KG1 (cell line): ENCODE measurements at places on chromosomes 16 and 17.

DNA sequence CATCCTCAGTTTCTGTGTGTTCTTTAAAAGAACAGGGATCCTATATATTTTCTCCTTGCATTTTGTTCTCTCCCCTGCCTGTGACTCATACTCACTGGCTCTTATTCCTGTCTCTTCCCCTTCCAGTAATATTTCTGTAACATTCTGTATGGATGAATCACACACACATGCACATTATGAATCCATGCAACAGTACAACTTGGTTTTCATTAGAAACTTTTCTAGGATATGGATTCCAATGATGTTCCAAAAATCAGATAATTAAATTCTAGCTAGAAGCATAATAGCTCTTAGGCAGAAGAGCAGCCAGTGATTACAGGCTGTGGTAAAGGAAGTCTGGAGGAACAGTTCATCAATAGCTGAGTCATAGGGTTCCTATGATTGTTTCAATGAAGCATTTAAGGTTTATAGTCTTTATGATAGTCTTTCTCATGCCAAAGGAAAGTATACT lies 119.6 kb upstream of the PMFBP1 start:
- no peak for DNase-seq

- DNase-seq = no peak
These were observed 35.9 kb downstream of the CMTM4 start for GRCh38 chr16:66660422-66661209.

- DNase-seq = no peak
These were observed 87.0 kb upstream of the CRHR1 start for GRCh38 chr17:45697076-45697475.

DNA sequence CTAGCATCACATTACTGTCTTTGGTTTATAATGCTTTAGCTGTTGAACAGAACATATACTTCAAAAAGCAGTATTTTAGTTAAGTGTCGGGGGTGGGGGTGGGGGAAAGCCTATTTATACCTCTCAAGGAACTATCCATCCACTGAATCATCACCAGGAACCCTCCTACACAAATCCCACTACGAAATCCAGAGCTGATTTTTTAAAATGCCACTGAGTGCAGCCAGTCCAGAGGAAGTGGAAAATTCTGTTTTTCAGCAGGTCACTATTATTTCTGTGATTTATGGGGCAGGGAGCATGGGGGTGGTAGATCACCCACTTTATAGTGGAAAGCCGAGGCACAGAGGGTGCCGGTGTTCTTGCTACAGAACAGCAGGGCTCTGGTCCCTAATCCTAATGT lies 284.1 kb downstream of the SOX9 start:
- DNase-seq = no peak

DNA sequence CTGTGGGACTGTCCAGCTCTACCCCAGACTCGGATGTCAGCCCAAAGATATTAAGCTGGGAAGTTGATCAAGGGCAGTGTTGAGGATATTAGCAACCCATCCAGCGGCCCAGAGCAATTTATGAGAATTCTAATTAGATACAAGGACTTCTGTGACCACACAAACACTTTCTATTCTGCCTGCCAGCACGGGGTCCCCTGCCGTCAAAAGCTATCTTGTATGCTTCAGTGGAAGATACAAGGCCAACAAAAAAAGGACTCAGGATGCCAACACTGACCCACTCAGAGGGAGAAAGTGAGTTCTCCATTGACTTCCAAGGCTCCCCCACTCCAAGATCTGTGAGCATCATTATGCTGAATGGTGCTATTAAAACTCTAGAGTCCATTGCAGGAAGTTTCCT lies 390.7 kb downstream of the GRIN2A start:
- no peak for DNase-seq

DNA sequence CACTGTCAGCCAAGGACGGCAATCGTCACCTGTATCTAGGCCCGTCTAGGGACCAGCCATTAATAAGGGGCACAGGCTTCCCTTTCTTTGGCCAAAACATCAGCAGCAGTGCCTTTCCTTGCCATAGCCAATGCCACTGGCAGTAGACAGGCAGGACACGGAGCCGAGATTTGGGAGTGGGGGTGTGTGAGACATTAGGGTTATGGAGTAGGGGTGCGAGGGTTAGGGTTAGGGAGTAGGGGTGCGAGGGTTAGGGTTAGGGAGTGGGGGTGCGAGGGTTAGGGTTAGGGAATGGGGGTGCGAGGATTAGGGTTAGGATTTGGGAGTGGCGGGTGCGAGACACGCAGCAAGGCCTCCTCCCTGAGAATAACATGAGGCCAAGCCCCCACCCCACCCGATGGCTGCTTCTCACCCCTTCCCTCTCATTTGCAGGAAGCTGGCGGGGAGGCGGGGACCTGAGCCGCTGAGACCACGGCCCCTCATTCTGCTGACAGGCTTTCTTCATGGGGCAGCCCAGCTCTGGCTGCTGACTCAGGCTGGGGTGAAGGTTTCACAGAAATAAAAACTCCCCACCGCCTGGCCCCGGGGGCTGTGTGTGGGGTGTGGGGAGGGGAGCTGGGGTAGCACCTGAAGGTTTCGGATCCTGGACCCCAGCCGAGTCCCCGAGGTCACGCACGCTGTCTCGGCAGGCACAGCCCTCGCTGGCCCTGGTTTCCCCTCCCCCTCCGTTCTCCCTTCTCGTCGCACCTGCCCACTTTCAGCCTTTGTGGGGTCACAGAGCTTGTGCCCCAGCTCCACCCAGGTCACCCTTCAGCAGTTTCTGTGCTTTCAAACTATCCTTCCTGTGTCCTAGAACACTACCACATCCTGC lies 93.8 kb downstream of the PGS1 start:
- no peak for DNase-seq

DNA sequence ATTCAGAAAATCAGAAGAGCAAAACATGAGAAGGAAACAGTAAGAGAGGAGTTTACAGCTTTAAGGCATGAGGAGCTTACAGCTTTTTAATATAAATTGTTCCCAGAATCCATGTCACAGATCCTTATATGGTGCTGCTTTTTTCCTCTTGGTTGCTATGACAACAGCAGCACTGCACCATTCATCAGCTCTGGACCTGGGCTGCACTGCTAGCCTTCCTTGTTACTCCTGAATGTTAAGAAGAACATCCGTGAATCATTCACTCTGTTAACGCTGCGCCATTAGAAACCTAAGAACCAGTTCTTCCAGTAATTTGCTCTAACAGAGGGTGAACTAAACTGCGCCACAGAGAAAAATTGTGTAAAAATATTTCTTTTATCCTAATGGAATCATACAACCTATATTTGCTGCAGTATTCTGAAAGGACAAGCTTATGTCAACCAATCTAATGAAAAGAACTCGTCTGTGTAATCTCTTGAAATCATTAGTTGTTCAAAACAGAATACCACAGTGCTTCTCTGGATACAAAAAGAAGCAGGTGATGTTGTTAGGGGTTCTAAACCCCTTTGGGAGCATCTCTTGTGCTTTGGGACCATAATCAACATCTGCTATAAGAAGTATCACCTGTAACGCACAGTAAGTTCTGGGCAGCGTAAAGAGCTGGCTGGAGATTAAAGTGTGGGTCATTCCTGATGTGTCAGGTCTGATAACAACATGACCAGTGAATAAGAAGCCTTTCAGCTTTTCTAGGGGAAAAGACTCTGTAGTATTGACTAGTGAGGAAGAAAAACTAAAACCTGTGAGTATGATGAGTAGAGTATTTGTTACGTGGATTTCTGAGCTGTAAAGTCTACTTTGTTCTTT lies 151.2 kb downstream of the TANC2 start:
- DNase-seq = no peak

DNA sequence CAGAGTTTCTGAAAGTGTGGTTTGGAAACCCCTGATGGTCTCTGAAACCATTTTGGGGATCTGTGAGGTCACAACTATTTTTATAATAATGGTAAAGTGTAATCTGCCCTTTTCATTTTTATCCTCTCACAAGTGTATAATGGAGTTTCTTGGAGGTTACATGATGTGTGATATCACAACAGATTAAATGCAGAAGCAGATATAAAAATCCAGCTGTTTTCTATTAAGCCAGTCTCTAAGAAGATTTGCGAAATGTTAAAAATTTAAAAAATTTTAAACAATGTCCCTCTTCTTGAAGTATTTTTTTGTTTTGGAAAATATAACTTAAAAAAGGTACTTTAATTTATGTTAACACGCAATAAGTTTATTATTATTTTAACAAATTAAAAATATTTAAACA lies 48.7 kb downstream of the RPGRIP1L start:
- no peak for DNase-seq

DNA sequence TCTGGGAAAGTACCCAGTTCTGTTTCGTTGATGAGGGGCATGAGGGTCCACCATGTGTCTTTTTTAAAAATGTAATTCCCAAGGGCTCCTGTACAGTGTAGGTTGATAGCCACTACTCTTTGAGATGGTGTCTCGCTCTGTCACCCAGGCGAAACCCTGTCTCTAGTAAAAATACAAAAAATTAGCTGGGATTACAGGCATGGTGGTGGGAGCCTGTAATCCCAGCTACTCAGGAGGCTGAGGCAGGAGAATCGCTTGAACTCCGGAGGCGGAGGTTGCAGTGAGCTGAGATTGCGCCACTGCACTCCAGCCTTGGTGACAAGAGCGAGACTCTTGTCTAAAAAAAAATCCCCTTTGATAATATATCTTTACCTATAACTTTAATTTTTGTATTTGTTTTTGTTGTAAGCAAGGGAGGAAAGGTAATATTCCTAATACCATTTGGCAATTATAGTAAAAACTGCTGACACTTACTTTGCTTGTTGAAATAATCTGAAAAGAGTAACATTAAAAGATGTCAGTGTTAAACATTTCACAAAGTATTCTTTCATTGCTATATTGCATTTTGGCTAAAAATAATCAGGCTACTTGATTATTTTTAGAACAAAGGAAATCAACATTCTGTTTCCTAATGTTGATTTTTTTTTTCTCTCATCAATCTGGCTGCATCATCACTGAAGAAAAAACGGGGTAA lies 11.8 kb downstream of the KPNA2 start:
- no peak for DNase-seq

GRCh38 chr17:34113089-34113488 lies 142.0 kb upstream of the CCL2 start:
- no peak for DNase-seq

GRCh38 chr17:29032013-29032856 lies 10.7 kb upstream of the PIPOX start:
- DNase-seq = no peak

- DNase-seq = no peak
These were observed 62.9 kb downstream of the SMURF2 start for GRCh38 chr17:64599187-64599676.

- DNase-seq = no peak
These were observed at the start of gene RARA for GRCh38 chr17:40309031-40309948. Gene RARA (plus strand): TSS chr17:40309180. CDS start chr17:40331219, 22,039 bp downstream.

GRCh38 chr17:73831699-73832098 lies 187.5 kb upstream of the SDK2 start:
- no peak for DNase-seq

GRCh38 chr17:68034452-68034776 lies 1.1 kb upstream of the KPNA2 start:
- DNase-seq = no peak

DNA sequence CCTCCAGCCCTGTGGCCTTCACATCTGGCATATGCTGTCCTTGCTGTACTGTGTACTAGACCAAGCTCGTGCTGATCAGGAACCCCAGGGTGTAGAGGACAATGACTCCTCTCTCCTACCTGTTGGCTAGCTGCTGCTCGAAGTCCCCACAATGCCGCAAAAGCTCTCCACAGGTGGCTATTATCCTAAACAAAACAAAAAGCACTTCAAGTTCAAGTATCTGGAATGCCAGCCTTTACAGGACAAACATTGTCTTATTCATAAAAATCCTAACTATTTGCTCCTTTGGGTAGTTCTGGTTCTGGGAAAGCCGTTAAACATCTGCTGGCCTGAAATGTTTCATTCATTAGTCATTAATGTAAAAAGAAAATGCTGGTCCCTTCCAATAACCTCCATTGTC lies 42.8 kb downstream of the COG7 start:
- DNase-seq = no peak

- no peak for DNase-seq
These were observed 82.2 kb downstream of the TNRC6C start for GRCh38 chr17:78040440-78041385.

- DNase-seq = no peak
These were observed 63.6 kb downstream of the ASIC2 start for GRCh38 chr17:33229499-33229898.

- no peak for DNase-seq
These were observed 181.6 kb downstream of the RAB11FIP4 start for GRCh38 chr17:31573047-31573446.

DNA sequence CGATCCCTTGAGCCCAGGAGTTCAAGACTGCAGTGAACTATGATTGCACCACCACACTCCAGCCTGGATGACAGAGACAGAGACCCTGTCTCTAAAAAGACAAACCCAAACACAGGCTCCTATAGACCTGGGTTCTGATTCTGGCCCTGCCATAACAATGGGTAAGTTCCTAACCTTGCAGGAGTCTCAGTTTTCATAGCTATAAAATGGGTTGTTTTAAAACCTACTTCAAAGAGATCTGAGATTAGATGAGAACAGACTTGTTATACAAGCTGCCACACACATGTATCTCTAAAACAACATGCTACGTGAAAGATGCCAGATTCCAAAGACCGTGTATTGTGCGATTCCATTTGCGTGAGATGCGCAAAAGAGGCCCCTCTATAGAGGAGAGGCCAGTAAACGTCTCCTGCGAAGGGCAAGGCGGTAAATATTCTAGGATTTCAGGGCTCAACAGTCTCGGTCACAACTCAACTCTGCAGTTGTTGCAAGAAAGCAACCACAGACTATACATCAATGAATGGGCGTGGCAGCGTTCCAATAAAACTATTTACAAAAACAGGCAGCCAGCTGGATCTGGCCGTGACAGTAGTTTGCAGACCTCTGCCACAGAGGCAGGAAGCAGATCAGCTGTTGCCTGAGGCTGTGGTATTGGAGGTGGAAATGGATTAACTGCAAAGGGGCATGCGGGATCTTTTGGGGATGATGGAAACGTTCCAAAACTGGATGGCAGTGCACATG lies 5.9 kb downstream of the CORO7 start:
- DNase-seq = no peak

GRCh38 chr16:6645768-6646568 lies 686.7 kb upstream of the RBFOX1 start:
- DNase-seq = no peak

GRCh38 chr16:52543654-52544053 lies 3.3 kb downstream of the TOX3 start:
- no peak for DNase-seq

- DNase-seq = no peak
These were observed 77.0 kb downstream of the CDH11 start for GRCh38 chr16:65044873-65045272.

- no peak for DNase-seq
These were observed 5.3 kb upstream of the HS3ST6 start for GRCh38 chr16:1923299-1924034.

DNA sequence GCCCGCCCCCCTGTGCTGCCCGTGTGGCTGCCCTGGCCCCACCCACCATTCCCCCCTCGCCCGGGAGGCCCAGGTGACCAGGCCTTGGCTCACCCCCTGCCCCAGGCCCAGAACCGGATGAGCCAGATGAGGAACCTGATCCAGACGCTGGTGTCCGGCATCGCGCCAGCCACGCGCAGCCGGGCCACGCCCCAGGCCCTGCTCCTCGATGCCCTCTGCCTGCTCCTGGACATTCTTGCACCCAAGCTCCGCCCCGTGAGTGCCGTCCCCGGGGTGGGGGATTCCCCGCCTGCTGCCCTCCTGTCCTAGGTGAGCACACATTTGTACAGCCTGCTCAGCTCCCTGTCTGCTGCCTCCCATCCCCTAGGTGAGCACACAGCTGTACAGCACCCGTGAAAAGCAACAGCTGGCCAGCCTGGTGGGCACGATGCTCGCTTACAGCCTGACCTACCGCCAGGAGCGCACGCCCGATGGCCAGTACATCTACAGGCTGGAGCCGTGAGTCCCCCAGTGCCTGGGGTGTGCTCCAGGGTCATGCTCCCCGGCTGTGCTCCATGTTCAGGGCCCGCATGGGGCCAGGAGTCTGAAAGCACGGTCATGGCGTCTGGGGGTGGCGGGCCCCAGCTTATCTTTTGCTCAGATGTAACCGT lies 4.8 kb downstream of the GNG13 start:
- DNase-seq = no peak
